Memory B cell (primary cell): ENCODE measurements at places on chromosomes 6 and 20.

GRCh38 chr20:41170386-41171105, 33.2 kb downstream of the PLCG1 start:
- no peak for DNase-seq

DNA sequence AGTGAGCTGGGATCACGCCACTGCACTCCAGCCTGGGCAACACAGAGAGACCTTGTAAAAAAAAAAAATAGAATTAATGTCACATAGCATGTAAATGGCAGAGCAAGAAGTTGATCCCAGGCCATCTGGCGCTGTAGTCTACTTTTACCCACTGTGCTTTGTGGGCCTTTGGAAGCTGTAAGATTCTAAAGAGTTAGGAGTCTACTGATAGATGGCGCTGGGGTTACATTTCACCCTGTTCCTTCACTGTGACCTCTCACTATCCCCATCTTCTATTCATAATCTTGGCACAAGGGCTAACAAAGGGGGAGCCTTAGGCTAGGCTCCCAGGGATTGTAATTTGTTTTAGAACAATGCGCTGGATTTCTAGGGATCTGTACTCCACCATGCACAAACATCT, 24.4 kb downstream of the SIRPD start:
- DNase-seq, result no peak

GRCh38 chr6:91341473-91341872, 754.6 kb upstream of the MAP3K7 start:
- no peak for DNase-seq

- DNase-seq, result no peak
Observed at GRCh38 chr6:119020597-119021561, 57.6 kb downstream of the FAM184A start.

DNA sequence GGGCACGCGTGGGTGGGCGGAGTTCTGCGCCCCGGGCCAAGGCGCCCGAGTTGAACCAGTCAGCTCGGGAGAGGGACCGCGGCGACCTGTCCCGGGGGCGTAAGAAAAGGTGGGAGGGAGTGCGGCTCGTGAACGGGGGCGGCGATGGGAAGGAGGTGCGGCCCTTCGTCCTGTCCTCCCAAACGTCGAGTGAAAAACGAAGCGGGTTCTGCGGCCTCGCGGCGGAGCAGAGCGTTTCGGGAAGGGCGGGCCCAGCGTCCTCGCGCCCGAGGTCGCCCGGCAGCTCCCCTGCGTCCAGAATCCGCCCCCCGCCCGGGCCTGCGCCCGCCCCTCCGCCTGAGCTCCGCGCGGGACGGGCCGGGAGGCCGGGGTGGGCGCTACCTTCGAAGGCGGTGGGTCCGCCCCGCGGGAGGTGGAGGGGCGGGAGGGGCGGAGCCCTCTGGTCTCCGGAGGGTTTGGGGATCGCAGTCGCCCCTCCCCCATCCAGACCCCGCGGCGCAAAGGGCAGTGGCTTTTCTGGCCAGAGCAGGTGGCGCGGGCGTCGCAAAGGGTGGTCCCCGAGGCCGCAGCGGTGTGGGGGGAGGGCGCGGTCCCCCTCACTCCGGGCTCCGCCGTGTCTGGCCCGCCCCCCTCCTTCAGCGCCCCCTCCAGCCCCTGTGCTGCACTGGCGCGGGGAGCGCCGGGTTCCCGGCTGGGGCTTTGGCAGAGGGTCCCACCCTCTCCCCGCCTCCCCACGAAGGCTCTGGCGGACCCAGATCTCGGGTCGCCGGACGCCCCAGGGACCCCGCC, 838 bp downstream of the STMN3 start:
- DNase-seq, result no peak

DNA sequence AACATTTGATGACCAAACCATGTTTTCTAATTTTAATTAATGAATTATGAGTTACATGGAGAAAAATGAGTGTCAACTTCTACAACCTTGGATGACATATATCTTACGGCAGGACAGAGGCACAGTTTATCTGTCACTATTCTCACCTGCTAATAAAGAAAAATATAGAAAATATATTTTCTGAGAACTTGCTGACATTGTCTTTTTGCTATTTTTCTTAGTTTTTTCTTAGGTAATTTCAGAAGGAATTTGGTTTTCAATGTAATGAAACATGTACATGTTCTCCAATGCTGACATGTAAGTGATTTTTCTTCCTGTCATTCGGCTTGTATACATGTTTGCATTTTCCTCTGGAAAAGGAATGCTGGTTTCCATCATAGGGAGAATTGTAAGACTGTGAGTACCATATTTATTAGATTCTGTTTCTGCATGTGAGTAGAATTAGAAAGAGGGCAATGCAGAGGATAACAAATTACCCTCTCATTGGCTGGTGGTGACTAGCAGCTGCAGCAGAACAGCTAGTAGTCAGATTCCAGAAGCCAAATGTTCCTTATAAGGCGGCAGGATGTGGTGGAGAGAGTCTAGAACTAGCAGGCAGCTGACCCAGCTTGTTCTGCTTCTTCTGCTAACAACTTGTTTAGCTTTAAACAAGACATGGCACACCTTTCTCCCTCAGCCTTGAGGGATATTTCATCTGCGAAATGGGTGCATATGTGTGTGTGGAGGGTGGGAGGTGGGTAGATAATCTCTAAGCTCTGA, 132.8 kb upstream of the SPACA1 start:
- no peak for DNase-seq

DNA sequence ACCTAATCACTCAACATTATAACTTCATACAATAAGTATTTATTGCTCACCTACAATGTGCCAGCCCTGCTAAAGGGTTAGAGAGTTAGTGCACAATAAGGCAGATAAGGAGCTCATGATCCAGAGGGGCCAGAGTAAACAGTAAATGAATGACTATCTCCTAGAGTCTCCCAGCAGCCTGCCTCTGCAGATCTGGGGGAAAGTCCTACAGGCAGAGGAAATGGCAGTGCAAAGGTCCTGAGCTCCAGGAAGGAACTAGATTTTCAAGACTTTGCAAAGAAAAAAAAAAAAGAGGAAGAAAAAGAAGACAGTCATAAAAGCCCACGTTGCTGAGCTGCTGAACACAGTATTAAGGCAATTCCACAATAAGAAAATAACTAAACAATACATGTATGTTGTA, 160.1 kb downstream of the SIM1 start:
- no peak for DNase-seq

DNA sequence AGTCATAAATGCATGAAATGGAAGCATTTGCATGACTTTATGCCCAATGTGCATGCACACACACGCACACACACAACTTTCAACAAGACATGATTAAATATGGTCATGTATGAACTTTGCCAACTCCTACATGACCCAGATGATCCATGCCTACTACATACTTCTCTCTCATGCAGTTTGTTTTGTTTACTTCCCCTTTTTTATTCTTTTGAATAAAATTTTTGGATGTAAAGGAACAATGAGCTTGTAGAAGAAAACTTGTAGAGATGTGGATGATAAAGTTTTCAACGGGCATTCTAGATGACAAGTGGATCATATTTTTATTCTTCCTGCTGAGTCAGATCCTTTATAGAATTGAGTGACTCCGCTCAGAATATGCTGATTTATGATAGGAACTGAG, 50.8 kb upstream of the AIG1 start:
- no peak for DNase-seq

DNA sequence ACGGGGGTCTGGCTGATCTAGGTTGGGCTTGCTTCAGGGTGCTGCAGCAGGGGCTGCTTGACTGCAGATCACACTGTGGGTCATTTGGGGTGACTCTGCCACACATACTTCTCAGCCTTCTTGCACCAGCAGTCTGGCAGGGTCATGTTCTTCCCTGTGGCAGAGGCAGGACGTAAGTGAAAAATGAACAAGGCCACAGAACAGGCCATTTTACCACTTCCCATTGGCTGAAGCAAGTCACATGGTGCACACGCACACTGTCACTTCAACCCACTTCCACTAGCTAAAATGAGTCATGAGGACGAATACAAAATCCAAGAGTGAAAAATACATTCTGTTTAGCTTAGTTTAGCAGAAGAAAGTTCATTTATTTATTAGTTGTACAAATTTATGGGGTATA, 168.6 kb upstream of the GGTLC1 start:
- no peak for DNase-seq

DNA sequence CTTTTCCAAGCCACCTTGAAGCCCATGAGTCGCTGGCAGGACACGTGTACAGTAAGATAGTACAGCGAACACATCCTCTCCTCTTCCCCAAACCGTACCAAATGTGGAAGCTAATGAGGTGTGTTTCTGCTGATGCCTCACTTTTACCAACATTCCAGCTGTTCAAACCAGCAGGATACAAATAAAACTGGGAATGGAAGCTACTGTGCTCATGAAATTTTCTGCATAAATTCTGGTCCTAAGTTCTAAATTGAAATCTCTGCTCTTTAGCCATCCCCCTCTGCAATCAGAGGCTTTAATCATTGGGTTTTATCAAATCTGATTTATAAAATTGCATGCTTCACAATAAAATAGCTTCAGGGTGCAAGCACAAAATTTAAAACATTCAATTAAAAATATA, 81.9 kb upstream of the RIN2 start:
- no peak for DNase-seq

DNA sequence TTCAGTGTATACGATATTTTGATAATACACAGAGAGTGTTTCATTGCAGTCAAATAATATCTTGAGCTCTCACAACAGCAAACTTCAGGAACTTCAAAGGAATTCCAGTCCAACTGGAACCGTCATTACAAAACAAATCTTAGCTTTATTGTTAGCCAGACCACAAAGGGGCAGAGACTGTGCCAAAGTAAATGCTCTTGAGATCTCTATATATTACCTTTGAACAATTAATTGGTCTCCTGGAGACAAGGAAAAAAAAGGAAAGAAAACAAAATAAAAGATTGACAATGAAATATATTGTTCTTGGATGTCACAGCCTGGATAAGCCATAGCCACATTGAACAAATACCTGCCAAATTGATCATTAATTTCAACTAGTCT, 70.0 kb downstream of the FOXC1 start:
- no peak for DNase-seq

DNA sequence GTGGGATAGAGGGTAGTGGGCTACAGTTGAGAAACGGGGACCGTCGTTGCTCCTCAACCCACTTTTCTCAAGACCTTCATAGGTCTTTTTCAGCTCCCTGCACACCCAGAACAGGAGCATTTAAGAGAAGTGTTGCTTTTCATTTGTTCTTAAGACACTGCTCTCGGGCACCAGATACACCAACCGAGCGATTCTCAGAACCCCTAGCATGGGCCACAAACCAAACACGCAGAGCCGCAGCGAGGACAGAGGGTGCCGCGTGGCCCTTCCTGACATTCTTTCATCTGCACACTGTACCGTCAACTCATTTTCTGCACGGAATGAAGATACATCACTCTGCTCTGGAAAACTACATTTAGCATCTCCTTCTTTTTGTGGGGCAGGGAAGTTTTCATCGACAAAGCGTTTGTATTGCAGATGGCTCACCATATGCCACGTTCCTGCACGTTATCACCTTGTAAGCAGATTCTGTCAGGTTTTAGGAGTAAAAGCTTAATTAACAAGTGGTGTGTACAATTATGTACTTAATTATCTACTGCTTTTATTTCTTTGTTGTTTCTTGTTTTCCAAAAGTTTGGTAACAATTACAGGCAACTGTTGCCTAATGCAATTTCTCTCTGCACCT, 70.4 kb upstream of the MLN start:
- no peak for DNase-seq

GRCh38 chr6:62640749-62641148, 354.7 kb upstream of the KHDRBS2 start:
- no peak for DNase-seq

GRCh38 chr6:54115966-54116365, 4.7 kb downstream of the MLIP start:
- no peak for DNase-seq

GRCh38 chr20:51661609-51662178, 106.5 kb downstream of the ATP9A start:
- no peak for DNase-seq

DNA sequence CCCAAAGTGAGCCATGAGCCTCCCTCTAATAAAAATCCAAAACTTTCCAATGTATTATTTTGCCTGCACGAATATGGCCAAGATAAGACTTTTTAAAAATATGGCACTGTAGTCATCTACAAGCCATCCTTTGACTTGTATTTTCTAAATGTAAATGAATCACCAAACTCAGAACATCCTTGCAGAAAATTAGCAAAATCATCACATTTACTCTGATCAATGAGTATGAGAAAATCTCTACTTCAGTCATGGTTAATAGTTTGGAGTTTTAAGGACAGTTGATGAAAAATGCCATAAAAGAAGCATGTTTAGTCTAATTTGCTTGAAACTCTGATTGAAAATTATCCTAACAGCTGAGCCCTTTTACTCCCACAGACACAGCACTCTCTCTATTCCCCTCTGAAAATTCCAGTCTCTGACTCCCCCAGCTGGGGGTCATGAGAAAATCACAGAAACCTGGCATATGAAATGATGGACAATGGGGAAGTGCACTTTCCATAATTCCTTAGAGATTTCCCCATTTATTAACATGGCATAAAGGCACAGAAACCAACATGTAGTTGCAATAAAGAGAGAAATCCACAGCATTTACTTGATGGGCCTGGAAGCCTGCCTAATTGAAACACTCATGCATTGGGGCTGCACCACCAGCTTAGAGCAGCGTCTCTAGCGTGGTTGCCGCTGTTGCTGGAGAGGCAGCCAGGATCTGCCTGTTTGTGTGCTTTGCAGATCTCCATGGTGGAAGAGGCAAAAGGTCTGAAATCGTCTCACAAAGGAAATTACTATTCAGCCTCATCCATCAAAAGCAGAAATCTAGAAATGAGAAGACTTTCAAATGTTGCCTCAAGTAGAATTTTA, 214.0 kb downstream of the WDR27 start:
- no peak for DNase-seq

DNA sequence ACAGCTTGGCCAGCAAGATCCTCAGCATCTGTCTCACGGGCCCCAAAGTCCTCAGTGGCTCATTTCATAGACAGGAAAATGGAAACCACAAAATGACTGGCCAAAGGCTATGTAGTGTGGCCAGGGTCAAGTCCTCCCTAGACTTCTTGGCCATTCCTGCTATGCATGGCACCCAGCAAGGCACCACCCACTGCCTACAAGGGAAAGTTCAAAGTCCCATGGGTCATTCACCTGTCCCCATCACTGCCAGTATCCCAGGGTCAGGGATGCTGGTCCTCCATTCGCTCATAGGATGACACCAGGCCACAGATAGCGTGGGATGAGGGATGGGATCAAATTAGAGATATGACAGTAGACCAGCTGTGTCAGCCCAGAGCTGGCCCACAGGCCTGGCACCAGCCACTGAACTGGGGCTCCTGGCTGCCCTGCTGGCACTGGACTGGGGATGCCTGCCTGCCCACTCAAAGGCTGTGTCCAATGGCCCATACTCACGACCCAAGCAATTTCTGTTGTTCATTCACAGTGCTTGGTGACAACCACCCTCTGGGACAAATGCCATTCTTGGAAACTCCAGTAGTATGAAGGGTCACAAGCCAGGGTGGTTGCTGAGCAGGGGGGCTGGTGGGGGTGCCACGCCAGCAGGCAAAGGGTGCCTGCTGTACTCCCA, 11.6 kb downstream of the ADISSP start:
- DNase-seq, result no peak

DNA sequence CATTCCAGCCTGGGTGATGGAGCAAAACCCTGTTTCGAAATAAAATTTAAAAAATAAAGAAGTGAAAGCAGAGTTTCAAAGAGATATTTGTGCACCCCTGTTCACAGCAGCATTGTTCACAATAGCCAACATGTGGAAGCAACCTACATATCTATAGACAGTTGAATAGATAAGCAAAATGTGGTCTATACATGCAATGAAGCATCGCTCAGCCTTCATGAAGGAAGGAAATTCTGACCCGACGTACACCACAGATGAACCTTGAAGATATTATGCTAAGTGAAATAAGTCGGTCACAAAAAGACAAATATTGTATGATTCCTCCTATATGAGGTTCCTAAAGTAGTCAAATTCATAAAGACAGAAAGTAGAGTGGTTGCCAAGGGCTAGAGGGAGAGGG, 6.5 kb upstream of the NCOA6 start:
- no peak for DNase-seq

GRCh38 chr6:118252474-118252873, 295.6 kb upstream of the PLN start:
- DNase-seq, result no peak
